ENCODE measurements at places on chromosomes 3 and 15.

GRCh38 chr3:38260474-38260873 lies 5.1 kb upstream of the SLC22A13 start:
- DNase-seq = no peak

GRCh38 chr3:149442851-149443544 lies 31.5 kb upstream of the TM4SF4 start:
- DNase-seq = no peak

DNA sequence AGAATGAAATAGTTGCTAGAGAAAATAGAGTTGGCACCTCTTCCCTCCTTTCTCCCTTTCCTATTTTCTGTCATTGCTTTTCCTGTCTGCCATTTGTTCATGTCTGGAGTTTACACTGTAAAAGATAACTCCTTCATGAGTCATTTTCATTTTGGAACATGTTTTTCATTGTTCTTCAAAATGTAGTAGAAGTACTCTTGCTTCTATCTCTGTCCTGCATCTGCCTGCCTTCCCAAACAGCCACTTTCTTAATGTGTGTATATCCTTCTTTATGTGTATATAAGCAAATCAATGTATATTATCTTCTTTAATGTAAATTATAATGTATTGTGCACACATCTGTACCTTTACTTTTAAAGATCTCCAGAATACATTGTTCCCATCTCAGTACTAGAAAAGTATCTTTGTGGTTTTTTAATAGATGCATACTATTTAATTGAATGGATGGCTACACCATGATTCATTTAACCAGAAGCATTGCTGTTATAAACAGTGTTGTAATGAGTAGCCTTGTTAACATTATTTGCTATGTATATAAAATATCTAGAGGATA lies 41.1 kb downstream of the TSC22D2 start:
- no peak for DNase-seq

DNA sequence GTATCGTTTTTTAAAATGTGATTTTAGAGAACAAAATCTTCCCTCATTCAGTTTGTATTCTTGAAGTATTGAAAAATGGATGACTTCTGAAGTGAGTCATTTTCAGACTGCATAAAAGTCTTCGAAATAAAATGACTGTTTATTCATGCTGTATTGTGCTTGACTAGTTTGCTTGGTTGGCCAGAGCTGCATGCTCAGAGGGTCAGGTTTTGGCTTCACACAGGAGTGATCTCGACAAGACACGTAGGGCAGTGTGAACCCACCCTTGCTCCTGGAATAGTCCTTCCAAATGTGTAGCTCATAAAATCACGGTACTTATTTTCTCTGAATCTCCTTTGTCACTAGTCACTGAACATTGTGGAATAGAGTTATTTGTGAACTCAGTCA lies 73.3 kb downstream of the FNDC3B start:
- DNase-seq = no peak

- no peak for DNase-seq
Observed at GRCh38 chr3:72344236-72344635, 504.0 kb downstream of the SHQ1 start.

GRCh38 chr3:179299999-179300613 lies 22.7 kb upstream of the ZNF639 start:
- DNase-seq = no peak

DNA sequence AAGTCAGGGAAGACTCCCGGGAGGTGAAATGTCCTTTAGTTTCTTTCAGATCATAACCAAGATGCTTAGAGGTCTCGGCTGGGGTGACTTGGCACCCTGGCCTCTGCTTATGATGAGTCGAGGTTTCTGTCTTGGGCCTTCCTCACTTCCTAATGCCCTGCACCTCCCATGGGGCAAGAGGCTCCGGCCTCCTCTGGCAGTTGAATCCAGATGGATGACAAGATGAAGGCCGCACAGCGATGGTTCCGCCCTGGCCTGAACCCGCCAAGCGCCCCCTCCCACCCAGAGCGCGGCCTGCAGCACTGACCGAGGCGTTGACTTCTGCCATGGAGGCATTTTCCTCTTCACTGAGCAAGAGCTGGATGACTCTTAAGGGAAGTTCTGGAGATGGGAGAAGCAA lies 31.3 kb downstream of the MUC20 start:
- DNase-seq = no peak

DNA sequence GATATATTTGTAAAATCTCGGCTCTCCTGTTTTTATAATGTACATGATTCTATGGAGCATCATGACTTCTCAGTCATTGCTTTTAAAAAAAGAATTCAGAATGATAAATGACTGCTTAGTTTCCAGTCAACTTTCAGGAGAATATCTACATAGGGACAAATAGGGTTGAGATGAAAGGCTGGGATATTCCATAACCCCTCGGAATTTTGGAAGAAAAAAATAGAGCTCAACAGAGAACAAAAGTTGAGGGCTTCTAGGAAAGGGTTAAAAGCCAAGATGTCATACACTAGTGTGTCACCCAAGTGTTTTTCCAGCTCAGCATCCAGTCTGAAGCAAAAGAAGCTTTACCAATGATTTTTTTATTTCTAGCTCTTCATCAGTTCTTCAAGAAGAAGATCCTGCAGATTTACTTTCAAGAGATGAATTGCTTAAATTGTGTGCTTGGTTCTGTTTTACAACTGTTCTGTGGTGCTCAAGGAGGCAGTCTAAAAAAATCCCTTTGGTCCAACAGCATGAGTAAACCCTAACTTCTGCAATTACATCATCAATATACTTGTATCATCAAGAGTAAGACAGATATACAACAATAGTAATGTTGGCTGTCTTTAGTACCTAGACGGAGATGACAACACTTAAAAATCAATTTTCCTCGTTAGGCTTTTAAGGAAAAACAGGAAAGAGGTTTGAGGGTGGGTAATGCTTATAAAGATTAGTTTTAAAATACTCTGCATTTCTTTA lies 979 bp downstream of the UNC13C start:
- DNase-seq = no peak

DNA sequence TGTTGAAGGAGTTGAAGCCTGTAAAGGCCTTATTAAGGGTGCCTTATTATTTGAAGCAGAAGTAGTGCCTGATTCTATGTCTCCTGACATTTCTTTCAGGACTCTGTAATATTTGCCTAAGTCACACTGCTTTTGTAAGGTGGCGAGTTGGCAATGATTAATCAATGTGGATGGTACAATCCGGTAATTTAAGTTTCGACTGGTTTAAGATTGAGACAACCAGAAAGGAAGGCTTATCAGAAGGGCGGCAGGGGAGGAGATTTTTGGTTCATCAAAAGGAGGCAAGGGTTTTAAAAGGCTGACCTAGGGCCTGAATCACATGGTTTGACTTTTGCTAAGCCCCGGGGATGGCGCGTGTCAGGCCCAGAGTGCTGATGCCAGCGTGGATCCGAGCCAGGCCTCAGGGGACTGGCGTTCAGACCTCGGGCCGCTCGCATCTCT lies 830 bp upstream of the RNF13 start:
- DNase-seq = no peak

GRCh38 chr15:62047282-62047827 lies 12.9 kb downstream of the VPS13C start:
- DNase-seq = no peak

- no peak for DNase-seq
Observed at GRCh38 chr15:52037889-52038505, 19.0 kb downstream of the MAPK6 start.

GRCh38 chr15:57972864-57973263 lies 92.6 kb downstream of the ALDH1A2 start:
- no peak for DNase-seq

DNA sequence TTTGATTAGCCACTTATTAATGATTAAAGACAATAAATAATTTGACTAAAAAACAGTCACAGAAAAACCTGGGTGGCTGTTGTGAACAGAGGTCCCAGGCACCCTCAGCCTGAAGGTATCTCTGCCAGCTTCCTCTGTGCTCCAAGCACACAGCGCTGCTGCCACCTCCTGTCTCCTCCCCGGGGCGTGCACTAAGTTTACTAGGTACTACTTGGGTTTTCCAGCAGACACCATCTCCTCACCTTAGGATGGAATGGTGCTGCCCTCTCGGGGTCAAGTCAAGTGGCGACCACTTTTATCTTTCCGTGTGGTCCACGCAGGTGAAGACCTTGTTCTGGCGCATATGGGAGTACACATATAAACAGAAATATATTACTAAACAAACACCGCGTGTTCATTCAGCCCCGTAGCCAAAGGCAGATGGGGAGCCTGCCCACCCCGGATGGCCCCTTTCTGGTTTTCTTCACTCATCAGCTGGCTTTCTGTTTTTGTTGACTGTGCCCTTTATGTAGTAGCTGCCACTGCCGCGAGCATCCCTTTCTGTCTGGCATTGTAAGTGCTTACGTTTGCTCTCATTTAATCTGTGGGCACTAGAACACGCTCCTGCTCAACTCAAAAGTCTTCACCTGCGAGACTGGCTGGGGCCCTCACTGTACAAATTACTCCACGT lies 128.0 kb downstream of the LRIG1 start:
- no peak for DNase-seq
